ENCODE measurements at places on chromosomes 7 and 10. TPM values are rescaled to one million over a fixed set of nuclear protein-coding genes. Genes with fewer than 3 reads are reported as not detected.
A peak's percentile ranks its signal among the peaks of the same experiment; 100 is the strongest.

RAMP3 gene
- 26.6 TPM for total RNA-seq

TRIM74 gene
- total RNA-seq: not detected

SPDYE9 gene
- not detected for total RNA-seq

GRCh38 chr7:149497467-149498261 lies at the start of gene ZNF746:
ZNF746 (minus strand) TSS chr7:149497809; CDS start chr7:149497536, 273 bp downstream.
- H3K27me3 ChIP-seq: no peaks in the 10 kb centered on the region
- peaks cover 17% of the 10 kb centered on the region for H3K4me1 ChIP-seq
- peak within 1 kb of the TSS; percentile 86 for H3K4me3 ChIP-seq

DNA sequence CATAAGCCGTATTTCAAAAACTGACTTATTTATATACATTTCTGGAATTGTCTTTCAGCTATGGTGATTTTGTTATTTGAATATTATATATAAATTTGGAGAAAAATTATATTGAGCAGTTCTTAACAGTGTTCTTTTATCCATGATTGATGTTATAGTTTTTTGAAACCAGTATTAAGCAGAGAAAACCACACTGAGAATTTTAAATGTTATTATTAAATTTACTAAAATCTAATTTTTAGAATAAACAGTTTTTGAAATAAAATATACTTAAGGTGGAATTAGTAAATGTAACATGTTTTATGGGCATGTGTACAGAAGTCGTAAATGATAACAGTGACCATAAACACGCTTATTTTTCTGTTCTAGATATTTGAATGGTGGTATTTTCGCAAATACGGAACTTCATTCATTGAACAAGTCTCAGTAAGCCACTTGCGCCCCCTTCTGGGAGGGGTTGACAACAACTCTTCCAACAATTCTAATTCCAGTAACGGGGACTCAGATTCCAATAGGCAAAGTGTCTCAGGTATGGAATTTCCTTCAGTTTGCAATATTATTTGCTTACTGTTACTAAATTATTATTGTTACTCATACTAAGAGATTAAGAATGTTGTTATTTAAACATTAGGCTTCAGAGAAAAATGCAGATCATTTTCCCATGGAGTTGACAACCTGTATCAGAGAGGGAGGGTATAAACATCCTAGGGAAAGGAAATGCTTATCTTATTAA lies 166.1 kb downstream of the ST7 start:
- H3K27ac ChIP-seq: no peak overlapping the region
- H3K4me3 ChIP-seq: no peak overlapping the region
- H3K36me3 ChIP-seq: no peaks in the 10 kb centered on the region
- H3K27me3 ChIP-seq: no peaks in the 10 kb centered on the region
- H3K4me1 ChIP-seq: peaks cover 14% of the 10 kb centered on the region

NPY gene
- total RNA-seq: 7.5 TPM

DNA sequence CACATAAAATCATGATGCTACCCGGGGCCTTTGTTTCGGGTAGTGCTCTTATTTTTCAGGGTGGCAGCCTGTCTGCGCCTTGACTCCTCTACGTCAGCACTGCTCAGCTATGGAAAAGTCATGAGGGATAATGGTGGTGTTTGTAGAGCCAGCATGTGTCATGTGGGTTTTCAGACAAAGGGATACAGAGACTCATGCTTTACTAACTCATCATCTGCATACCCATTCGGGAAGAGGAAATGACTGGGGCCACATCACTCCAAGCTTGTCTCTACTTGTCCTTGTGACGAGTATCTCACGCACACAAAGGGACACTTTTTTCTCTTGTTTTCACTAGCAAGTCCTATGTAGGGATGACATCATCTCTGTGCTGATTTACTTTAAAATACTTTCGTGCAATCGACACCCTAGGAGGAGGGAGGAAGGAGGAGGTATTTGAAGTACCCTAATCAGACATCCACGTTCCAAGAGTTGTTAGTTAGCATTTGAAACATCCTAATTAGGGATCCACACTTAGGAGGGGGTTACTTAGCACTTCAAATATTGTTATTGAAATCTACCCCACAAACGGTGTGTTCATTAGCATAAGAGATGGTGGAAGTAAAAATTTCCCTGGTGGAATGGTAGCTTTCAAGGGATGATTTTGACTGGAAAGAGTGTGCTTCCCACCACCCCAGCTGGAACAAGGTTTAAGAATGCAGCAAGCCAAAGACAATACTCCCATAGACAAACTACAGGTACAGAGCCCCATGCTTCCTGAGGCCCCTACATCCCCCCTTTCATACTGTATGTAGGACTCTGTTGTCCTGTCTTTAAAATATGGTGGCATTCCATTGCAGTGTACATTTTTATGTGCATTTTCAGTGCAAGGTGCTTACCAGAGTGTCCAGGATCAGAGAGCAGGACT lies 52.0 kb downstream of the THNSL1 start:
- no peak for DNase-seq
- H3K27ac ChIP-seq: no peak overlapping the region
- H3K36me3 ChIP-seq: no peaks in the 10 kb centered on the region
- no peaks in the 10 kb centered on the region for H3K27me3 ChIP-seq
- no peaks in the 10 kb centered on the region for H3K4me1 ChIP-seq

GIMAP1 gene
- total RNA-seq: 5.3 TPM

- H3K4me1 ChIP-seq: no peaks in the 10 kb centered on the region
- H3K27ac ChIP-seq: no peak overlapping the region
- DNase-seq: no peak
Observed at GRCh38 chr7:128811631-128812430, 18.4 kb upstream of the FLNC start.

SPDYE16 gene
- not detected for total RNA-seq

- H3K4me3 ChIP-seq: no peak overlapping the region
- H3K27me3 ChIP-seq: no peaks in the 10 kb centered on the region
- H3K36me3 ChIP-seq: no peaks in the 10 kb centered on the region
- no peak for DNase-seq
- no peaks in the 10 kb centered on the region for H3K4me1 ChIP-seq
Observed at GRCh38 chr10:89814278-89814677, 112.9 kb downstream of the KIF20B start.

TEX36 gene
- not detected for total RNA-seq

DNA sequence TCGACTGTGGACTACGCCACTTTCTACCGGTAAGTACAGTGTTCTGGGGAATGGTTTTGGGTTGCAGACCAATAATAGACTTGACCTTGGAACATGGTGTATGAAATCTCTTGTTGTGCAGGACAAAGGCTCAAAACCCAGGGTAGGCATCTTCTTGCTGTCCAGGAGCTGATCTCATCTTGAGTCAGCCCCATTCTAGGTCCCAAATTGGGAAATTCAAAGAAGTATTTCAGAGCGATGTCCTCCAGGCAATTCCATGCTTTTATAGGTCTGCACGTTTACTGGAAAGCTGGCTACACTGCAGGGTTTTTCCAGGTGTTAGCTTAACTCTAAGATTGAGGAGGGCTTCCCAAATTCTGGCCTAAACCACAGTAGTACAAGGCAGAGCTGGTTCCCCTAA lies 180.7 kb downstream of the BMPER start:
- no peak overlapping the region for H3K4me3 ChIP-seq
- no peaks in the 10 kb centered on the region for H3K27me3 ChIP-seq
- H3K27ac ChIP-seq: no peak overlapping the region

HYCC1 gene
- total RNA-seq: 37.4 TPM

DUSP5 gene
- total RNA-seq: 3.6 TPM

GRCh38 chr7:133688483-133689239 lies 435.8 kb downstream of the EXOC4 start:
- no peak overlapping the region for H3K4me3 ChIP-seq
- no peak for DNase-seq
- H3K27me3 ChIP-seq: no peaks in the 10 kb centered on the region
- H3K27ac ChIP-seq: no peak overlapping the region
- no peaks in the 10 kb centered on the region for H3K36me3 ChIP-seq
- H3K4me1 ChIP-seq: no peaks in the 10 kb centered on the region

GRCh38 chr10:46091080-46091827 lies 45.2 kb upstream of the MSMB start:
- no peak for DNase-seq
- no peak overlapping the region for H3K4me3 ChIP-seq
- no peaks in the 10 kb centered on the region for H3K27me3 ChIP-seq
- H3K36me3 ChIP-seq: no peaks in the 10 kb centered on the region
- H3K4me1 ChIP-seq: peaks cover 3% of the 10 kb centered on the region

GRCh38 chr10:78975926-78976325 lies 92.8 kb upstream of the ZMIZ1 start:
- DNase-seq: no peak
- H3K27me3 ChIP-seq: no peaks in the 10 kb centered on the region
- H3K36me3 ChIP-seq: no peaks in the 10 kb centered on the region
